Heart left ventricle (tissue), 16 donors: ENCODE measurements at places on chromosomes 11 and 22.
A peak's percentile ranks its signal among the peaks of the same experiment; 100 is the strongest.

- no peak for DNase-seq
Measured at GRCh38 chr11:121661880-121662486, 209.2 kb upstream of the SORL1-AS1 start.

DNA sequence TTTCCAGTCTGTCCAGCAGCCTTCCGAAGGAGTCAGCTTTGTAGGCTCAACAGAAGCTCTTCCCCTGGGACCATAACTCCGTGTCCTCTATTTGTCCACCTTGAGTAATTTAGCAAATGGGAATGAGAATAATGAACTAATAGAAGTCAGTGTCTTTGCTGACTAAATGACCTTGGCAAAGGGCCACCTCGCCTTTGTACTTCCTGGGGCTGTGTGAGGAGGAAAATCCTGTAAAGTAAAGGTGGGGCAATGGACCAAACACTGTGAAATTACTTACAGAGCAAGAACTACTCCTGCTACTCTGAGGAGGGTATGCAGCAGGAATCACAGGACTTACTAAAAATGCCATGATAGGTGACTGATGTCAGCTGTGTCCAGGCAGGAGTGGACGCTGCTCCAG lies 36.2 kb upstream of the CSNK2A3 start:
- peak; percentile 35 for DNase-seq

GRCh38 chr11:43376065-43376464 lies 17.3 kb downstream of the TTC17 start:
- DNase-seq = no peak

DNA sequence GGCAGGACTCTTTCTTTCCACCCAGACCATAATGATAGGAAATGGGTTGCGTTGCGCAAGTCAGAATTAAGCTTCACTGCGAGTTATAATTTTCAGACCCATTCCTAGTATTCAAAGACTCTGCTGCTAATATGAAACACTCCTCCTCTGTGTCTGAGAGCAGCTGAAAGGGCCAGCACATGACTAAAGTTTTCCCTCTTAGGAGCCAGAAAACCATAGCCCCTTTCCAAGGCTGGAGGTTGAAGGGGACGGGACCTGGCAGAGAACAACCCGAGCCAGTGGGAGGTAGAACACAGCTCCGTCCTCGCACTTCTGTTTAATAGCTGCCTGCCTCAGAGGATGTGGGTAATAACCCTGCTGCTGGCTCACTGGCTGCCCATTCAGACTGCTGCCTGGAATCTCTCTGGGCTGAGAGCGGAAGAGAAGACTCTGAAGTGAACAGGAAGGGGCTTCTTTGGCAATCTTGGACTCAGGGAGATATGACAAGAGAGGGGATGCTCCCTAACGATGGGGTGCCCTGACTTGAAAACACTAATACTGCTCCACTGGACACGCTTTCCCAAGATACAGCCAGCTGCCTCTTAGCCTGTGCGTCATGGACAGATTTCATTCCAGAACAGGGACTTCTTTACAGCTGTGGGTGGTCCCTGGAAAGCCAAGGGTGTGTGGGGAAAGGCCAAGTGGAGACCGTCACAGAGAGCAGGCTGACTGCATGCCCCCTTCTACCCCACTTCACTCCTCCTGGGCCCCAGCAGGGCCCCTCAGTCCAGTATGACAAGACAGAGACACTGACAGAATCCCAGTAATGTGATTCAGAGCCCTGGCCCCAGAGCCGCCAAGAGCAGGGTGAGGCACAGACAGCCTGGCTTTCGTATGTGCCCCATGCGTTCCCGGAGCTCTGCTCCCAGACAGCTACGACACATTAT lies 156.9 kb downstream of the FEZ1 start:
- peak; percentile 58 for DNase-seq

DNA sequence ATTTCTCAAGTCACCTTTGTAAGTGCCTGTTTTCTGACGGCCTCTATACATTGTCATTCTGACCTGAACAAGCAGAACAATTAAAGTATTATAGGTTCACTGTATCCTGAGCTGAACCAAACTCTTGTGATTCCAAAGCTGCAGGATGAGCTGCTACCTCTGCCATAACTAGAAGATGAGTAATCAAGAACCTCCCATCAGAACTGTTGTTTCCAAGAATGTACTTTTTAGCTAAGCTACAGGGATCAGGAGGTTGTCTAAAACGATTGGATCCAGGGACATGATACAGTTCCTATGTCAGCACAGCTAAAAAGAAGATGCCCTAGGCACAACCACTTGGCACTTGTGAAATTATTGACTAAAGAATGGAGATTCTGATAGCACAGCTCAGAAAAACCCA lies 288.4 kb upstream of the CCDC90B start:
- DNase-seq = no peak

GRCh38 chr22:23152238-23153114 lies 7.2 kb downstream of the RAB36 start:
- DNase-seq = no peak

DNA sequence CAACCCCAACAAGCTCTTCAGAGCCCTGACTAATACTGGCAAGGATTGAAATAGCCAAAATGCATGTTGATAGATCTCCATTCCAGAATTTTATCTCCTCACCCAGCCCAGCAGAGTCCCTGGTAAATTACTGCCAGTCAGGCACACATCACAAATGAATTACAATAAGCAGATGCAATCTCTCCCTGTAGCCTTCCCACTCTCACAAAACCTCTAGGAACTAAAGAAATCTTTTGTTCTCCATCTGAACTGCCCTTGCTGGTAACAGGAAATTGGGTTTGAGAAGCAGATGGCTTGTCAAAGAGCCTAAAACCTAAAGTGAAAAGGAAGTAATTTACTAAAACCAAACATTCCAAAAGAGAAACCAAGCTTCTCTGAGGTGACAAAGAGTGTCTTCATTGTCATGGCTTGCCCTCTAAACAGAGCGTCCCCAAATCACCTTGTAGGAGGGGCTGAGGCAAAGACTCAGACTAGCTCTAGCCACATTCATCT lies 59.5 kb downstream of the FAM168A start:
- no peak for DNase-seq
